ENCODE measurements at places on chromosomes 3 and 15.
A peak's percentile ranks its signal among the peaks of the same experiment; 100 is the strongest.

- peak; percentile 37 for DNase-seq
These were observed 24.6 kb upstream of the ZNF280D start for GRCh38 chr15:56757875-56758274.

- no peak for DNase-seq
These were observed 311.5 kb downstream of the RORA start for GRCh38 chr15:60917461-60918145.

GRCh38 chr3:160697637-160698380 lies 20.8 kb downstream of the ARL14 start:
- no peak for DNase-seq

- DNase-seq = no peak
These were observed 39.3 kb downstream of the CDCP1 start for GRCh38 chr3:45106874-45107273.

GRCh38 chr15:47620960-47621681 lies 96.2 kb upstream of the SEMA6D start:
- DNase-seq = no peak

- no peak for DNase-seq
These were observed 22.4 kb downstream of the FAN1 start for GRCh38 chr15:30926161-30926560.

- no peak for DNase-seq
These were observed 17.4 kb upstream of the CEMIP start for GRCh38 chr15:80761754-80762153.

GRCh38 chr3:41853540-41854196 lies 108.2 kb downstream of the ULK4 start:
- no peak for DNase-seq

DNA sequence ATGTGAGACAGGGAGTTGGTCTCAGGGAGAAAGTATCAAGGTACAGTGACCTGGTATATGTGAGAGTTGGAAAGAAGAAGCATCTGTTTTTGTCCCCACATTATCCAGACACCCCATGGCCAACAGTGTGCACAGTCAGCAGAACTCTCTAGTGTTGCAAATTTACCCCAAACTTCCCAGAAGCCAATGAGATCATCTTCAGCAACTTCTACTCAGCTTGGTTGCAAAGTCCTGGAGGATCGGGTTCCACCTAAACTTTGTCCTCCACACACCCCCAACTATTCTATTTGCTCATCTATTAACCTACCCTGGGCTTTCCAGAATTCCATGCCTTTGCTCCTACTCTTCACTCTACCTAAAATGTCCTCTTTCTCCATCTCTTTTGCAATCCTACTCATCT lies 15.7 kb downstream of the RBSN start:
- no peak for DNase-seq

DNA sequence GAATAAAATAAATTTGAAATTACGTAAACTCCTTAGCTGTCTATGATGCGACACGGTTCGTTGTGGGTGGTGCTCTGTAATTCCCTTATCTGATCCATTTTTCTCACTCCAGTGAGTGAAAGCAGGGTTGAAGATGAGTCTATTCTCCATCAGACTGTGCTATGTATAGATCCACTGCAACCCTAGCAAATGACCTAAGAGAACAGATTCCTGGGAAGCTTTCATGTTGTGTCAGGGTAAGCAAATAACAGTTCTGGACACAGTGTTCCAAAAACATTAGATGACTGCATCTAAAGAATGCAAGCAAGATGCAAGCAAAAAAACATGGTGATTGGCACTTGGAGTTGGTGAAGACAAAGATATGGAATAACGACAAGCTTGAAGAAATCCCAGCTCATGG lies 239.3 kb downstream of the SLC9A9 start:
- DNase-seq = no peak

Measured in GF-D8 (cell line).